ENCODE measurements at places on chromosomes 5 and 9. TPM values are rescaled to one million over a fixed set of nuclear protein-coding genes. Genes with fewer than 3 reads are reported as not detected.
A peak's percentile ranks its signal among the peaks of the same experiment; 100 is the strongest.

CATSPER3 gene
- total RNA-seq = not detected

CFAP90 gene
- total RNA-seq = 0.16 TPM

STC2 gene
- total RNA-seq = 0.13 TPM

PTGDS gene
- not detected for total RNA-seq

KCNMB1 gene
- total RNA-seq = not detected

TMEM174 gene
- total RNA-seq = not detected

TUSC1 gene
- not detected for total RNA-seq

PAEP gene
- 41.1 TPM for total RNA-seq

FAM81B gene
- not detected for total RNA-seq

PLPP7 gene
- total RNA-seq = 1.1 TPM

STPG3 gene
- not detected for total RNA-seq

MARCOL gene
- total RNA-seq = not detected

SLIT3 gene
- 0.40 TPM for total RNA-seq

ARL14EPL gene
- not detected for total RNA-seq

INSL4 gene
- 0.13 TPM for total RNA-seq

PCDHB5 gene
- 2.0 TPM for total RNA-seq

UGT3A1 gene
- total RNA-seq = not detected

- no peak for DNase-seq
Observed at GRCh38 chr5:152462021-152462721, 57.1 kb upstream of the NMUR2 start.

DNA sequence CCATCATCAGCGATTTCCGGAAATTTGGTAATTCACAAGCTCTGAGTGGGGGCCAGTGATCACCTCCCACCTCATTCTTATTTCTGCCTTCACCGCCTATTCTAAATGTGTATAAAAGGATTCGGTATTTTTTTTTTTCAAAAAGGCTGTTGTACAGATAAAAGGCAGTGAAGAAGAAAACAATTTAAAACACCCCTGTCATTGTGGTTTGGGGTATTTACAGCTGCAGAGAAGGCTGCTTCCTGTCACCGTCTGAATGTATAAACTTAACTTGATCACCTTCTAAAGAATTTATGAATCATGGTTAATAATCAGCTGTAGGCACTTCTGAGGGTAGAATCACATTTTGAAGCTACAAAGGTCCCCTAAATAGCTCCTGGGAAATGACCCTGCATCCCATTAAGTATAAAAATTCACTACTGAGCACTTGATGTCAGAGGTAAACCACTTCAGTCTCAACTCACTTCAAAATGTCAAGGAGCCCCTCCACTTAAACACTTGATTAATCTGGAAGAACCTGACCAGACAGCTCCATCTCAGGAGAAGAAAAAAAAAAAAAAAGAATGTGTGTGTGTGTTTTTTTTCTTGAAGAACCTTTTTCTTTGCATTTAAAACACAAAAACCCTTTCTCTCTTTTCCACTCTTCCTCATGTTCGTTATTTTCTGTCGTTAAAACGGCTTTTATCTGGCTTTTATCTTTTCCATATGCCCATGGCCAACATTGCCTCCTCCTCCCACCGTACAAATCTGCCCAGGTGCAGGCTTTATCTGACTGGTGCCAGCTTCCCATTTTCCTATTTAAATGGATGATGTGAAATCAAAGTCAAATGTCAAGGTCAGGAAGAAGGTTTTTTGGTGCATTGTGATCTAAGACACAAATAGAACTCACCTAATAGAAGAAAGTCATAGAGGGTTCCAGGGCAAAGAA is 291.2 kb downstream of the IRX1 start:
- DNase-seq = no peak

DNA sequence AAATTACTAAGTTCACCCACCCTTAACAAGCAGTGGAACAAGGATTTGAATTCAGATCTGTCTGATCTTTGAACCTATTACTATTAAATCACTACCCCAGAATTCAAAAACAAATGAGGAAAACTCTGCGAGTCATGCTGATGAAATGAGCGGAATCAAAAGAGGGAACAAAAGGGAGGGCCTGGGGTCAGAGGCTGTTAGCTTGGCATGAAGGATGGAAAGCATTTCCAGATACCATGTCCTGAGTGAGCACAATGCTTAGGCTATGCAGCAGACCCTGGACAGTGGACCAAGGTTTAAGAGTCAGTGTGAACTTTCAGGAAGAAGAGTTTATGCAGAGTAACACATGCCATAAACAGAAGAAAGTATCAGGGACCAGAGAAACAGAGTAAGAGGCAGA is 30.5 kb downstream of the GRIA1 start:
- DNase-seq = no peak

DNA sequence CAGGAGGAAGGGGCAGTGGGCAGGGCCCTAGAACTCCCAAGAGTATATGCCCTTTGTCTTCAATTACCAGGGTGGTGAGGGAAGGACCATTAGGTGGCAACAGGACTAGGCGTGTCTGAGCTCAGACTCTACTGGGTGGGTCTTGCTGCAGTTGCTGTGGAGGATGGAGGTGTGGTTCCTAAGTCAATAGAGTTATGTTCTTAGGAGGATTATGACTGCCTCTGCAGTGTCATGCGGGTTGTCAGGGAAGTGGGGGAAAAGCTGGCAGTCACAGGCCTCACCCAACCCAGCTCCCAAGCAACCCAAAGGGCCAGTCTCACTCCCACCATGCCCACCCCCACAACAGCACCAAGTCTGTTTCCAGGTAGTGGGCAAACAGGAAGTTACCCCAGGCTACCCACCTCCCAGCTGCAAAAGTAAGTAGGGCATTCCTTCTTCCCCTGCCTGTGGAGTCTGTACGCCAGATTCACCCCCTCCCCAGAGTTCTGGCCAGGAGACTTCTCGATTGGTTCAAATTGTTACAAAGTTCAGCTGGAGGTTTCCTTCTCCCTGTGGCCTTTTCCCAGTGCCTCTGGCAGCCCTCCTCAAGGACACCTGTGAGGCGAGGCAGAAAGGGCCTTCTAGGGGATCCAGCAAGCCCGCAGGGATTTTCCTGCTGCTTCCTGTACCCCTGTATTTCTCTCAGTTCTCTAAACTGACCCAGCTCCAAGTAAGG is 145.3 kb downstream of the HINT1 start:
- DNase-seq = no peak

DNA sequence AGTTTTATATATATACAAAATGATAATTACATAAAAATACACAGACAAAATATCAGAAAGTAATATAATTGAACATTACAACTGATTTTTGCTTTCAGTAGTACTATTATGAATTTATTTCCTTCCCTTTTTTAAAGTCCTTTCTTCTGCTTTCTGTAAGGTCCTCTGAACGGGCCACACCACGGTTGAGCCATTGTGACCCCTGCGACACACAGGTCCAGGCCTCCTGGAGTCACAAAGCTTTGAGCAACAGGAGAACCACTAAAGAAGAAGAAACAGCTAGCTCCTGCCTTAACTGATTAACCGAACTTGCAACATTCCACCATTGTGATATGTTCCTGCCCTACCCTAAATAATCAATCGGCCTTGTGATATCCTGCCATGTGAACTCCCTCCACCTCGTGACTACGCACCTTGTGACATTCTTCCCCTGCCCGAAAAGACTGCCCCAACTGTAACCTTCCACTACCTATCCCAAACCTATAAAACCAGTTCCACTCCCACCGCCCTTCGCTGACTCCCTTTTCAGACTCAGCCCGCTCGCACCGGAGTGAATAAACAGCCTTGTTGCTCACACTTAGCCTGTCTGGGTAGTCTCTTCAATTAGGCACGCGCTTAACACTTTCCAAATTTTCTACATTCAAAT is 375.0 kb upstream of the RFX3 start:
- no peak for DNase-seq

- peak; percentile 71 for DNase-seq
Observed at GRCh38 chr5:127562252-127562651, 44.8 kb downstream of the PRRC1 start.

DNA sequence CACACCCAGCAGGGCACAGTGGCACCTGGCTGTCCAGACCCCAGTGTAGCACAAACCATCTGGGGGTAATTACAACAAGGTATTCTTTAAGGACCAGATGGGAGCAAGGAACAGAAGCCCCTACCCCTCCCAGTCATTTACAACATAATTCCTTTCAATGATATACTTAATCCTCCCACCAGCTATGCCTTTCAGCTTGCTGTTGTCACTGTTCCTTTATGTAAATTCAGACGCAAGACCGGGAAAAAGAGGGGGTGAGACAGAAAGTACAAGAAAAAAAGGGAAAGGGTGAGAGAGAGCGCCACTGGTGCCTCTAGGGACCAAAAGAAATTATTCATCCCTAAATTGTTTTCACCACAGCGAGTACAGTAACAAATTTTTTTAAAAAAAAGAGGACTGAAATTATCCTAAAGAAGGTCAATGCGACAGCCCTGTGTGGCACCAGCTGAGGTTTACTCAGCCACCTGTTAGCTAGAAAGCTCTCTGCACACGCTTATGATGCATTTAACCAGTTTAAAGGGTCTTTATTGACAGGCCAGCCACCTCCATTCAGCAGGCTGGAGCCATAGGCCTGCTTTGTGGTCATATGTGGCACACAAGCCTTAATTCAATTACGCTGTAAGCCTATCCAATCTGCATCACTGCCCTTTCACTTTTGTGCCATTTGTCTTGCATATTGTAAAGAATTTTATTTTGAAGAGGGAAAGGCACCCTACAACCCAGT is 210.2 kb upstream of the ISL1 start:
- no peak for DNase-seq

GRCh38 chr9:135136991-135137832 is 49.7 kb downstream of the OLFM1 start:
- no peak for DNase-seq

- no peak for DNase-seq
Observed at GRCh38 chr5:159854916-159855315, 61.4 kb upstream of the ADRA1B start.

- DNase-seq = no peak
Observed at GRCh38 chr5:74126294-74126693, 500.3 kb downstream of the ARHGEF28 start.

DNA sequence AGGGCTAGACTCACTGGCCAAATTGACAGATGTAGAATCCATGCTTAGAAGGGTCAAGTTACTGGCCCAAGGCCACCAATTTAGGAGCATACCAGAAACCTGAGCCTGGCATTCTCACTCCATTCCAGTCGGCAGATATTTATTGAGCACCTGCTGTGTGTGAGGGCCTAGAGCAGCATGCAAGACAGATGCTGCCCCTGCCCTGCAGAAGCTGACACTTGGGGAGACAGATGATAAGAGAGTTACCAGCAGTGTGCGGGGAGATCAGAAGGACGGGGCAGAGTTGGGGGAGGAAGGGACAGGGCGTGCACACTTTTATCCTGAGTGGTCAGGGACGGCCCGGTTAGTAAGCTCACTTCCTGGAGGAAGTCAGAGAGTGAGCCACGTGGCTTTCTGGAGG is 111.5 kb upstream of the RAPGEF1 start:
- DNase-seq = no peak

- DNase-seq = no peak
Observed at GRCh38 chr5:143349177-143349576, 54.3 kb downstream of the NR3C1 start.

DNA sequence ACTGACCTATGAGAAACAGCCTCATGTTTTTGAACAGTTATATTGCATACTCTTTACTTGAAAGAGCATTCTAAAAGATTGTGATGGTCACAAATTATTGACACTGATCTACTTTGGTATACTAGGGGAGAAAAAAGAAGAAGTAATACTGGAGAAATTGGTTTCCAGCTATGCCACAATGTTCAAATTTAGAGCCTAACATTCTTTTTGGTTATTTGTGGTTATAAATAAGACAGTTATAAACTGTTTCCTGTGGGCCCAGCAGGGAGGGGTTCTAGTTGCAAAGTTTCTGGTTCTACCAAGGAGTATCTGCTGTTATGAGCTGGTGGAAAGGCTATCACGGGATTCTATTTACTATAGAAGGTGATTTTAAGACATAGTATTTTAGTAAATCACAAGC is 4.8 kb downstream of the CWC27 start:
- DNase-seq = no peak

- no peak for DNase-seq
Observed at GRCh38 chr9:129932303-129933151, 97.3 kb downstream of the USP20 start.

DNA sequence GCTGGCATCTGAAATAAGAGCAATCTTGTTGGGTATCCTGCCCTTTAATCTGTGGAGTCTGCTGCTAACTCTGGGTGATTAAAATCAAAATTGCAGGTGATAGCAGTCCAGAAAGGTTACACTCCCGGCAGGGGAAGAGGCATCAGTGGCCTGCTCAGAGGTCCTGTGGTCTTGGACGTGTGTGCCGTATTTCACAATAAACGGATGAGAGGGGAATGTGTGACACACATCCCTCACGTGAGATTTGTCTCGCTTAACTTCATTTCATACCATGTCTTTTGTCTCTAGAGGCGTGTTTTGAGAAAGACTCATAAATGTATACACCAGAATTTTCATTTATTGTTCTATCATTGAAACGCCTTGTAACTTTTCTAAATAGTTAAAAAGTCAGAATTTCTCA is 36.6 kb downstream of the FAM240B start:
- DNase-seq = no peak

GRCh38 chr5:21663082-21663481 is 1190.1 kb downstream of the CDH12 start:
- peak; percentile 63 for DNase-seq

DNA sequence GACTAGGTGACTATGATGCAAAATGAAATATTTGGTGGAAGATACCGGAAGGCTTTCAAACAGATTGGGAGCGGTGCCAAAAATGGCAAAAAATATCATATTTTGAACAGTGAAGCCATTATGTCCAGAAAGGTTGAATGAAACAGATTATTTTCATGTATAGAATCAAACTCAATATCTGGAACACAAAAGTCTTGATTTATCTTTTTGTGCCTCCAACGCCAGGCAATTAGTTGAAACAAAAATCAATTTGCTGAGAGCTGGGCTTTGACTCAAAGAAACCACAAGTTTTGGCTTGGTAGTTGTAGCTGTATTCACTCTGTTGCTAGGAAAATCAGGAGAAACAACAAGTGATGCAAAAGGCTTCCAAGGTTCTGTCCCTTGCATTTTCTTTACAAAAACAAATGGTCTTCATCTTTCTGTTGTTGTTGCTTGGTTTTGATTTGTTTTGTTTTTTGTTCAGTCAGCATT is 421.7 kb upstream of the TYRP1 start:
- peak; percentile 23 for DNase-seq

DNA sequence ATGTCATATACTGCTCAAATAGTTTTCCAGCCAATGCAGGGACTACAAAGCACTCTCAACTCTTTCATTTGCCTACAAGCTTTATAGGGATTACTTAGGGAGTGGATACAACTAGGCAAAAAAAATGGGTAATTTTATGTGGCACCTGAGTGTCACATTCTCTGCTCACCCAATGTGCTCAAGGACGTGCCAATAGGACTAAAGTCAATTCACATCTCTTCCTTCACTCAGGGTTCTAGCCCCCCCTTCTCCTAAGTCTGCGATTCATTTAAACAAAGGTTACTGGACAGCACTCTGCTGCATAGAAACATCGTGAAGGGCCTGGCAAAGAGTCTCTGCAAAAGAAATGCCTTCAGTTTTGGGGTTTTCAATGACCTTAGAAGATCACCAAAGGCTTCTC is 142.3 kb downstream of the TSSK1B start:
- DNase-seq = no peak
